ENCODE measurements at places on chromosomes 4 and X.

GRCh38 chr4:39061457-39061856, 575 bp upstream of the KLHL5 start:
- no peak for DNase-seq

DNA sequence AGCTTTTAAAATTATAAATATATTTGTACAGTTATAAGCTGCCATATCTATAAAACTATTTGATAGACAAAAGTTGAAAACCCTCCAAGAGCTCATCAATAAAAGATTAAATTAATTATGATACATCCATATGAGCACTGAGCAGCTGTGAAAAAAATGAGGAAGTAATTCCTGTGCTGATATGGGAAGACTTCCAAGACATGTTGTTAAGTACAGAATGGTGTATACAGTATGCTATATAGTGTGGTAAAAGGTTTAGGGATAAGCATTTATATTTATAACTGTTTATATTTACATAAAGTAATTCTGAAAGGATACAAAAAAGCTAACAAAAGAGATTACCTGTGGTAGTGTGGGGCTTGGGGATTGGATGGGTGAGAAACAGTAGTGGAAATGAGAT, 92.8 kb upstream of the BMP2K start:
- no peak for DNase-seq

- DNase-seq: no peak
Observed at GRCh38 chr4:7002336-7002735, 40.8 kb upstream of the TADA2B start.

DNA sequence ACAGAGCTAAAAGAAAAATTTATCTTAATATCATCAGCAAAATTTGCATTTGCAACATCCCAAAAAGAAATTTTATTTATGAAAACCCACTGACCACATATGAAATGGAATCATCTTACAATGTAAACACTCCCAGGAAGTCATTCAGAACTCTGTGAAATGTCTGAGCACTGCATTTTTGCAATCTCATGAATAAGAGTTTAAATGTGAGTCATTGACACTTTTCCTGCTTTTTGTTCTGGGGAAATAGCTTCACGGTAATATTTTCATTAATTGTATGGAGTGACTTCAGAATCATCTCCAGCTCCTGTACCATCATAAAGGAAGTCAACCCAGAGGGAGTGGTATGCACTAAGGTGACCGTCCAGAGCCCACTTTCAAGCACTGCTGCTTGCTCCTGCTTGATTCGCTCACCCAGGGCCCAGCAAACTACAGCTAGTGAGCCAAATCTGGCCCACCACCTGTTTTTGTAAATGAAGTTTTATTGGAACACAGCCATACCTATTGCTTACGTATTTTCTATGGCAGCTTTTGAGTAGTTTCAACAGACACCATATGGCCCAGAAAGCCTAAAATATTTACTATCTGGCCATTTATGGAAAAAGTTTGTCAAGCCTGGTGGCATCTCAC, 17.2 kb downstream of the EDNRA start:
- DNase-seq: no peak

GRCh38 chr4:128871948-128872347, 62.4 kb downstream of the JADE1 start:
- DNase-seq: no peak

DNA sequence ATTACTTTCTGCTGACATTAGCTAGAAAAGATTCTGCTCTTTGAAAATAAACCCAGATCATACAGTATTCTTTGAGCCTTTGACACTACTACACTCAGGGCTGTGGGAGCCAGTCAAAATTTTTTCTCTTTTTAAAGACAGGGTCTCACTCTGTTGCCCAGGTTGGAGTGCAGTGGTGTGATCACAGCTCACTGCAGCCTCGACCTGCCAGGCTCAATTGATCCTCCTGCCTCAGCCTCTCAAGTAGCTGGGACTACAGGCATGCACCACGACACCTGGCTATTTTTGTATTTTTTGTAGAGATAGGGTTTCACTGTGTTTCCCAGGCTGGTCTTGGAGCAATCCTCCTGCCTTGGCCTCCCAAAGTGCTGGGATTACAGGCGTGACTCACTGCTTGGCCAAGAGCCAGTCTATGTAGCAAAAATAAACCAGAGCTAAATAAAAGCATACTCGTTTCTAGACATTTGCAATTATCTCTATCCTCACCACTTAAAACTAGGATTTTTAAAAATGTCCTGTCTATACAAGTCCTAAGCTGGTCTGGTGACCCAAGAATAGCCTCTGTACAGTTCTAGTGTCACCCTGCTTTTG, 43.2 kb downstream of the AKAP4 start:
- DNase-seq: no peak

DNA sequence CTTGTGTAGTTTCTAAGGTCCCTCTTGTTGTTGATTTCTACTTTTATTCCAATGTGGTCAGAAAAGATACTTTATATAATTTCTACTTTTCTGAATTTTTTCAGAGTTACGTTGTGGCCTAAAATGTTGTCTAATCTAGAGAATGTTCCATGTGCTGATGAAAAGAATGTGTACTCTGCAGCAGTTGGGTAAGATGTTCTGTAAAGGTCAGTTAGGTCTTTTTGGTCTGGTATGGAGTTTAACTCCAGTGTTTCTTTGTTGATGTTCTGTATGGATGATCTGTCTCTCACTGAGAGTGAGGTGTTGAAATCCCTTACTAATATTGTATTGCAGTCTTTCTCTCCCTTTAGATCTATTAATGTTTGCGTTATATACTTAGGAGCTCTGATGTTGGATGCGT, 37.0 kb upstream of the GPRIN3 start:
- DNase-seq: no peak

DNA sequence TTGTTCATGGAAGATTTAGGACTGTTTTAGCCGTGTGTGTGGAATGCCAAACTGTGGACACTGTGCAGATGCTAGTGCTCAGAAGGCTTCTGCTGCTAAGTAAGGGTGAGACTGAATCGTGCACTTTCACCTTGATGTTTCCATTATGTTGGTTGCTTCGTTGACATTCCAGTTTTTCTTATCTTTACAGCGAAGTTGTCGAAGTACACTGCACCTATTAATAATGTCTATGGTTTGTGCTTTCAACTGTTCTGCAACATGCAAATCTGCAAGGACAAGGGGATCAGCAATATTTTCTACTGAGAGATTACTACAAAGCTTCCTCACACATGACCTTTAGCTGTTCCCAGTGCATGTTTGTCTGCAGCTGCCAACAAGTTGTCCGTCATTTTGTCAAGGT, 67.7 kb downstream of the UGT2A3 start:
- no peak for DNase-seq

GRCh38 chr4:41285202-41285863, 28.6 kb downstream of the UCHL1 start:
- DNase-seq: no peak

DNA sequence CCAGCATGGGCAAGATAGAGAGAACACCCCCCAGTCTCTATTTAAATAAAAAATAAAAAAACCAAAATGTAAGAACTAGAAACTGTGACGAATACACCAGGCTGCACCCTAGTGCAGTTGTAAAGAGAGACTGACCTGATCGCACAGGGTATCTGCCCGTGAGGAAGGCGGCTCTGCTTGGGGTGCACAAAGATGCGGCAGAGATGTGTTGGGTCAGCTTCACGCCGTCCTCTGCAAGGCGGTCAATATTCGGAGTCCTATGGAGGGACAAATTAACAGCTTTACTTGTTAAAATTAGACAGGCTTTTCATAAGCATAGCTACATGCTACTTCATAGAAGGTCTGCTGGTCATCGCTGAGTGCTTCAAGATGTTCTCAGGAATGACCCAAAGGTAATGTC, 26.1 kb upstream of the ARSD start:
- DNase-seq: no peak

DNA sequence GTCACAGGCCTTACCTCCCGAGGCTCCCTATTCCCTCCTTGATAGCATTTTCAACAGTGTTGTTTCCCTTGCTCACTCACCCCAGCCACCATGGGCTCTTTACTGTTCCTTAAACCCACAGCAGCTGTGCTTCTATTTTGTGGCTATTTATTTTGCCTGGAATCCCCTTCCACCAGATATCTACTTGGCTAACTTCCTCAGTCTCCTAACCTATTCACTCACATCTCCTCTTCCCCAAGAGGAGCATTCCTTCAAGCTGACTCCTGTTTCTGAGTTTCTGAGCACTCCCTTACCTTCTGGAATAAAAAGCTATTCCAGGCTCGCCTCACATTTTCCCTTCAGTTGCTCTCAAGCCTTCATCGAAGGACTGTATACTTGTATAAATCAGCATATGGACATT, 50.5 kb downstream of the CXCL1 start:
- no peak for DNase-seq

GRCh38 chrX:123085311-123085940, 98.7 kb upstream of the GRIA3 start:
- DNase-seq: no peak

DNA sequence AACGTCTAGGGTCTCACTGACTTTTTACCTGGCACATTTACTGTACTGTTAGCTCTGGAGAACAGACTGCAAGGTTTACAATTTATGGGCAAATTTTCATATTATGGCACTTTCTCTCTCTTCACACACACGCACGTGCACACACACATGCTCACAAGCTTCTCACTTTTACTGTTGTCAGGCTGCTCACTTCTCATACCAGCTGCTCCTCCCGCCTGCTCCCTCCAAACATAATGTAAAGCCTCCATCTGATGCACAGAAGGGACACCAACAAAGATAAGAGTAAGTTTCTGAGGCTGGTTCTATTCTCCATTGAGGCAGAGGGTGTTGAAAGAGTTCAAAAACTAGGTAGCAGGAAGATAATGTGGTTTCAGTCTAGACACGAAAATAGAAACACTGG, 128.9 kb upstream of the DCLK2 start:
- DNase-seq: no peak

DNA sequence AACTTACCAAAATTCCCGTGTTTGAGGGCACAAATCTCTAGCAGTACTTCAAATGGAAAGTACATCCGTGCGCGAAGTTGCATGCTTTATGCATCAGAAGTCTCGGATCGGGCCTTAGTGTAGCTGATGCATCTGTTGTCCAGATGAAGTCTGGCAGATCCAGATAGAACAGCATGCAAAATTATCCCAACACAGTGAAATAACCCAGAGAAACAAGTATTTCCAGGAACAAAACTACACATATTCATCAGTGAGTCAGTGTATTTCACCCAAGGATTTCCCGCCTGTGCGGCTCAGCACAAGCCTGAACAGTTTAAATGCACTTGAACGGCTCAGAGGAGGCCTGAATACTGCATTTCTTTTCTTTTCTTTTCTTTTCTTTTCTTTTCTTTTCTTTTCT, 27.4 kb upstream of the CLDN24 start:
- no peak for DNase-seq

DNA sequence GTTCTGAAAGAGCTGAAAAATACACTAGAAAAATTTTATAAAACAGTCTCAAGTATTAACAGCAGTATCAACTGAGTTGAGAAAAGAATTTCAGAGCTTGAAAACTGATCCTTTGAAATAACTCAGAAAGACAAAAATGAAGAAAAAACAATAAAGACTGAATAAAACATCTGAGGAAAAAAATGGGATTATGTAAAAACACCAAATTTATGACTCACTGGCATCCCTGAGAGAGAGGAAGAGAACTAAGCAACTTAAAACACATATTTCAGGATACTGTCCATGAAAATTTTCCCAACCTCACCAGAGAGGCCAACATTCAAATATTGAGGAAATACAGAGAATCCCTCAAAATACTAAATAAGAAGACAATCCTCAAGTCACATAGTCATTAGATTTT, 22.9 kb downstream of the PABPC4L start:
- no peak for DNase-seq

- no peak for DNase-seq
Observed at GRCh38 chrX:110001740-110002299, 1.1 kb upstream of the TMEM164 start.

DNA sequence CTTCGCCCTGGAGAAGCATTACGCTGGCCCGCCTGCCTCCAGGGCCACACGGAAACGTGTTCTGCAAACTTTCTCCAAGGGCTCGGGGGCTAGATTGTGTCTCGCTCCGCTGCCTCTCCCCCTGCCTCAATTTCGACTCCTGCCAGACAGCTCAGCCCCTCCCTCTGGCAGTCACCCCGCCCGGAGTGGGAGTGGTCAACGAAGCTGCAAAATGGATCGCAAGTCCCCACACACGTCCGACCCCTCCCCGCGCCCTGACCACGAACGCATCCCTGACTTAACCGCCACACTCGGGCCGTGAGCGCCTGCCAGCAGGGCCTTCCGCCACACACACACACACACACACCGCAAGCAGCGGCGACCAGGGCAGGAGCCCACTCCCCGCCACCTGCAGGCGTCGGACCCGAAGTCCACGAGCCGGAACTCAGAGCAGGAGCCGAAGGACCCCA, 47.0 kb upstream of the NKAP start:
- DNase-seq: no peak

DNA sequence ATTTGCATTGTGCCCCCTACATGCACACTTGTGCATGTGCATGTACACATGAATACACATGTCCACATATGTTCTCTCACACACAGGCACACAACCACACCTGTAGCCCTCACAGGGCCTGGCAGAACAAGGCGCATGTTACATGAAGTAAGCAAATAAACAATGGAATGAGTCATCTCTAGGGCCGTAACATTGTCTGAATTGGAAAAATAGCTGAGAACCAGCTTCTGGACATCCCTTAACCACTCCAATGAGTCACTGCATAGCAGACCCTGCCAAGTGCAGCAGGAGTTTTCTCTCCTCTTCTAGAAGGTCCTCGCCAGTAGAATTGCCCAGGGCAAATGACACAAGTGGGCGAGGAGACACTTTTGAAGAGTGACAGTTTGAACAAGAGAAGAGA, 66.1 kb downstream of the MAGEA10 start:
- DNase-seq: no peak

DNA sequence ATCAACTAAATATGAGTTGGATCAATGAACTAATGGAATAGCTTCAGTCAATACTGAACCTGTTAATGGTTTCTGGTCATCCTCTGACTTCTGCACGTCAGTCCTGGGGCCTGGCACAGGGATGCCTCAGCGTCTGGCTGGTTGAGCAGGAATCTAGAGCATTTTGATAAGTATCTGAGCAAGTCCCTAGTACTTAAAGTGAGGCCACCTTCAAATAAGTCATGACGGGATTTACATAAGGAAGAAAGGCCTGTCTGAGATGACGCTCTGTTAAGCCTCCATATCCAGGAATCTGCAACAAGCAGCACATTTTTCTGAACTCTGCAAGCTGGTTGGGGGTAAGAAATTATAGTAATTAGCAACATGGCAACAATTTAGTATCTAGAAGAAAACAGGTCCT, 83.2 kb upstream of the TBC1D9 start:
- no peak for DNase-seq

- DNase-seq: no peak
Observed at GRCh38 chrX:124938715-124939114, 381.0 kb upstream of the TEX13C start.

DNA sequence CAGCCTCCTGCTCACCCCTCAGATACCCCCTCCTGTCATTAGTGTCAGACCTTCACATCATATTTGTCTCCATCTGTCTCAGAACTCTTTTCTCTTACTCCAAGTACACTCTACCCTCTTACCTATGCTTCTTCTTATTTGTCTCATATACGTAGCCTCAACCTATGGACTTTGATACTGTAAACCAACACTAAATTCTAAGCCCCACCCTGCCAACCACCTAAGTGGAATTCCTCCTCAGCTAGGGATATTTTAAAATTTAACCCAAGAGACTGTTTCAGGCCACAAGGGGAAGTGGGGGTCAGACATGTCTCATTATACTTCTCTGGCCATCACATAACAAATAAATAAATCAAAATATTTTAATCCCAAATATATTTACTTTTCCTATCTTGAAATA, 778.1 kb upstream of the GRID2 start:
- DNase-seq: no peak
